Thoracic aorta endothelial cell (primary cell): ENCODE measurements at places on chromosomes 5 and 9. TPM values are rescaled to one million over a fixed set of nuclear protein-coding genes. Genes with fewer than 3 reads are reported as not detected.

Gene SLC34A3
- not detected in 2 replicates for total RNA-seq

Gene GNA14
- 3.9 and 5.2 TPM in 2 replicates for total RNA-seq

Gene MARCOL
- total RNA-seq: not detected in 2 replicates

Gene FOXD4L5
- 0.07 TPM in 1 of 2 replicates, not detected in the other for total RNA-seq

Gene TJP2
- 253 and 268 TPM in 2 replicates for total RNA-seq
